ENCODE measurements at places on chromosomes 16 and 17.
A peak's percentile ranks its signal among the peaks of the same experiment; 100 is the strongest.

GRCh38 chr17:9729034-9729650 lies 62.2 kb downstream of the DHRS7C start:
- DNase-seq: no peak

GRCh38 chr16:83680980-83681379 lies 126.8 kb upstream of the HSBP1 start:
- DNase-seq: no peak

DNA sequence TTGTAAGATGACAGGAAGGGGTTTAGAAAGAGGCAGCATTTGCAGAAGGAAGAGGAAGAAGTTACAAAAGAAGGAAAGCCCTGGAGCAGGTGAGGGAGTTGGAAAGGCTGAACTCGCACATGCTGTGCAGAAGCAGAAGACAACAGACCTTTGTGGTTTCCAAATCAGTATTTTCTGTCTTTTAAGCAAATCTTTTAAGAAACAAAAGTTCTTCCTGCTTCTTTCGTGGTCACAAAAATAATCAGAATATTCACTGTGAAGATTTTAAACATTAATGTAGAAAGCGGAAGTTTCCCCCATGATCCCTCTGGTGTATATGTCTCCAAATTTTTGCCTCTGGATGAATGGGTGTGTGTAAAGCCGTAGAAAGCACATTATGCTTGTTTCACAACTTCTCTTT lies 25.8 kb downstream of the ZNRF1 start:
- DNase-seq: no peak

GRCh38 chr17:2136241-2136640 lies 81.3 kb downstream of the HIC1 start:
- no peak for DNase-seq

GRCh38 chr17:42182927-42183734 lies 2.1 kb downstream of the HCRT start:
- no peak for DNase-seq

DNA sequence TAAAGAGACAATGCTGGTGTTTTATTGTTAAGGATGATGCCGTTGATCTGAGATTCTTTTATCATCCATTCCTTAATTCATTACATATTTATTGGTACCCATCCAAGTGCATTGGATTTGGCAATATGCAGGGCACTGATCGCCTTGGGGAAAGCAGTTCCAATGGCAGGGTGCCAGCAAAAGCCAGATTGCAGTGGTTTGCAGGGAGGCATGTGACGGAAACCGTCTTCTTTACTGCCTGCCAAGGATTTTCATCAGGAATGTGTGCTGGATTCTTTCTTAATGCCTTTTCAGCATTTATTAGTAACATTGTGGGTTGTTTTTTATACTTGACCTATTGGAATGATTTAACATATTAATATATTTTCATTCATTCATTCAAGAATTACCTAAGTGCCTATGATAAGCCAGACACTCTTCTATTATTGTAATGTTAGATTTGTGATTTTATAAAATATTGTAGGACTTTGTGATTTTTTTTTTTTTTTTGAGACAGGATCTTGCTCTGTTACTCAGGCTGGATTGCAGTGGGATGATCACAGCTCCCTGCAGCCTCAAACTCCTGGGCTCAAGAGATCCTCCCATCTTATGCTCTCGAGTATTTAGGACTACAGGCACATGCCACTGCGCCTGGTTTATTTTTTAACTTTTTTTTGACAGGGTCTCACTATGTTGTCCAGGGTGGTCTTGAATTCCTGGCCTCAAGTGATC lies 93.4 kb upstream of the TNRC6A start:
- DNase-seq: no peak

DNA sequence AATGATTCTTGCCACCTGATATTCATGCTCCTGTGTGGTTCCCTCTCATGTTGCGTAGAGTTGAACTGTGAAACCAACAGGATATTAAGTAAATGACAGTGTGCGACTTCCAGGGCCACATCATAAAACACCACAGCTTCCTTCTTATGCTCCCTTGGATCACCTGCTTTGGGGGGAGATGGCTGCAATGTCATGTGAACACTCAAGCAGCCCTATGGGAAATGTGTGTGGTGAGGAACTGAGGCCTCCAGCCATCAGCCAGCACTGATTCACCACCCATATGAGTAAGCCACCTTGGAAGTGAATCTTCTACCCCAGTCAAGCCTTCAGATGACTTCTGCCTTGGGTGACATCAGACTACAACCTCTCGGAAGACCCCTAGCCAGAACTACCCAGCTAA lies 427.5 kb downstream of the UTP18 start:
- no peak for DNase-seq

- no peak for DNase-seq
These were observed 436 bp upstream of the BRIP1 start for GRCh38 chr17:61863801-61864126.

- DNase-seq: no peak
These were observed 5.7 kb upstream of the CISD3 start for GRCh38 chr17:38724337-38724988.

DNA sequence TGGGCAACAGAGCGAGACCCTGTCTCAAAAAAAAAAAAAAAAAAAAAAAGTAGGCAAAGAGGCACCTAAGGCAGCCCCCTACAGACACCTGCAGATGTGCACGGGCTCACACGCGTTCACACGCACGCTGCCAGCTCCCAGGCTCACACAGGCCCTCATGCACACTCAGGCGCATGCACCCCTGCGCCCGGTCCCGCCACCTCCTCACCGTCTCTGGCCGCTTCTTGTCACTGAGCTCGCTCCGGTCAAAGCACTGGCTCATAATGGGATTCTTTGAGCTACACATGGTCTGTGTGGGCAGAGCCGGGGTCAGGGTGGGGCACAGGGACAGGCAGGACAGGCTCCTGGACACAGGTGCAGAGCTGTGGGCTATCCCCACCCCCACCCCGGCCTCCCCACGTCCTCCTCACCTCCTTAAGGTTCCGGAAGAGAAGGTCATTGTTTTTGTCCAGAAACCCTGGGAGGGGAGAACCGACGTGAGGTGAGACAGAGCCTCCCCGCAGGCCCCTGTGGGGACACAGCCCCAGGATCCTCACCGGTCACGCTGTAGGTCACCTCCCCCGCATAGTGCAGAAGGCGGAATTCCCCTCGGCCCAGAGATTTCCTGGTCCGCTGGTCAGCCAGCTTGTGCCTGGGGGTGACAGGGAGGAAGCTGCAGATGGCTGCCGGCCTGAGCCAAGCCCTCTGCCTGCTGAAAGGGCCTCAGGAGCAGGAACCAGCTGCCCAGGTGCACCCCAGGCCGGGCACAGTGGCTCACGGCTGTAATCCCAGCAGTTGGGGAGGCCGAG lies 17.9 kb downstream of the MYO1C start:
- no peak for DNase-seq

GRCh38 chr17:57874434-57875289 lies 24.8 kb upstream of the MRPS23 start:
- DNase-seq: peak; percentile 64

GRCh38 chr16:47716571-47716970 lies 255.4 kb downstream of the PHKB start:
- DNase-seq: no peak

- DNase-seq: no peak
These were observed 58.4 kb downstream of the EPN2 start for GRCh38 chr17:19295473-19296135.

DNA sequence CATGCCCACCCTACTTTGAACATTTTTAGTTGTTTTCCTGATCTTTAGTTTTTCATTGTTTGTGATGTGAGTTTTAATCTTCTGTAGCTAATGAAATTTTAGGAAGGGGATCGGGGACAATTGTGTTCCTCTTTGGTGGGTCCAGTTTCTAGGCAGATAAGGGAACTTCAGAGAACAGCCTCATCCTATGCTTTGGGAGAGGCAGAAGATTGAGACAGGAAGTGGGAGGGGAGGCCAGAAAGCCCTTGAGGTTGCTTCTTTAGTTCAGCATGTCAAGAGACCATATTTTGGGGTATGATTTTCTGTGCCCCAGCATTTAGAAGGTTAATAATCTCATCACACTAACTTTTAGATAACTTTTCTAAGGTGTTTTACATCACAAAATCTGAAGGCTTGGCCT lies 191.0 kb downstream of the TANC2 start:
- DNase-seq: no peak

GRCh38 chr16:10850478-10850850 lies 26.5 kb upstream of the CIITA start:
- DNase-seq: no peak

DNA sequence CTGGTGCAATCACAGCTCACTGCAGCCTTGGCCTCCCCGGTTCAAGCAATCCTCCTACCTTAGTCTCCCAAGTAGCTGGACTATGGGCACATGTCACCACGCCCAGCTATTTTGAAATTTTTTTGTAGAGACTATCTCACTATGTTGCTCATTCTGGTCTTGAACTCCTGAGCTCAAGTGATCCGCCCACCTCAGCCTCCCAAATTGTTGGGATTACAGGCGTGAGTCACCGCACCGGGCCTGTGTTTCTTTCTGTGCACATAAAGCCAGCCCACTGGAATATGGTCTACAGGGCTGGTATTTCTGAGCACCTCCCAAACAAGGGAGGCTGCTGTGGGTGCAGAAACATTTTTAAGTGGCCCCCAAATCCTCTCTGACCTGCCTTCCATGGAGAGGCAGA lies 8.4 kb downstream of the TMEM95 start:
- DNase-seq: no peak

GRCh38 chr16:65122724-65123395 lies 997 bp upstream of the CDH11 start:
- no peak for DNase-seq

GRCh38 chr16:85610059-85610445 lies 3.1 kb upstream of the GSE1 start:
- no peak for DNase-seq

GRCh38 chr16:49161191-49161590 lies 120.4 kb downstream of the CBLN1 start:
- no peak for DNase-seq

- DNase-seq: no peak
These were observed 74.4 kb downstream of the METRNL start for GRCh38 chr17:83153681-83154310.

DNA sequence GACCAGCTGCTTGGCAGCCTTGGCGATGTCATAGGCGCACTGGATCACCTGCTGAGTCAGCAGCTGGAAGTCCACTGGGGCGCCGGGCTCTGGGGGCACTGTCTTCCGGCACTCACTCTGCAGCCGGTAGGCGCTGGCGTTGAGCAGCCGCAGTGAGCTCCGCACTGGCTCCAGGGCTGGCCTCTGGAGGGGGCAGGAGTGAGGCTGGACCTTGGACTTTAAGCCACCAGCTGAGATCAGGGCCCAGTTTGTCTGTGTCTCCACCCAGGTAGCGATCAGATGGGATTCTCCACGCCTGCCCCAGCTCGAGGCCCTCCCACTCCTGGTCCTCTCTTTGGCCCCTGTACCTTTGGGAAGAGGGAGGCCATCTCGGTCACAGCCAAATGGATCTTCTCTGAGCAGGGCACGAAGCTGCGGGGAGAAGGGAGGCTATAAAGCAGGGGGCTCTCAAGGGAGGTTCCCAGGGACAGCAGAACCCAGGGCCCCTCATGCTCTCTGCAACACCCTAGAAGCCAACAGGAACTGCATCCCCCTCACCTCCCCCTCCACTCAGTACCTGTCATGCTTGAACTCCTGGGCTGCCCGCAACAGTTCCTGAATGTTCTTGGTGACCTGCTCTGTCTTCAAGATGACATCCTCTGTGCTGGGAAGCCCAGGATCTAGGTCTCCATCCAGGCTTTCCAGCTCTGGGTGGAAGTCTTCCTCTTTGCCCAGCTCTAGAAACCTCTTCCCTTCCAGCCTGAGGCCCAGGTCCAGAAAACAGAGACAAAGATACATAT lies 6.4 kb downstream of the TP53I13 start:
- peak; percentile 20 for DNase-seq

DNA sequence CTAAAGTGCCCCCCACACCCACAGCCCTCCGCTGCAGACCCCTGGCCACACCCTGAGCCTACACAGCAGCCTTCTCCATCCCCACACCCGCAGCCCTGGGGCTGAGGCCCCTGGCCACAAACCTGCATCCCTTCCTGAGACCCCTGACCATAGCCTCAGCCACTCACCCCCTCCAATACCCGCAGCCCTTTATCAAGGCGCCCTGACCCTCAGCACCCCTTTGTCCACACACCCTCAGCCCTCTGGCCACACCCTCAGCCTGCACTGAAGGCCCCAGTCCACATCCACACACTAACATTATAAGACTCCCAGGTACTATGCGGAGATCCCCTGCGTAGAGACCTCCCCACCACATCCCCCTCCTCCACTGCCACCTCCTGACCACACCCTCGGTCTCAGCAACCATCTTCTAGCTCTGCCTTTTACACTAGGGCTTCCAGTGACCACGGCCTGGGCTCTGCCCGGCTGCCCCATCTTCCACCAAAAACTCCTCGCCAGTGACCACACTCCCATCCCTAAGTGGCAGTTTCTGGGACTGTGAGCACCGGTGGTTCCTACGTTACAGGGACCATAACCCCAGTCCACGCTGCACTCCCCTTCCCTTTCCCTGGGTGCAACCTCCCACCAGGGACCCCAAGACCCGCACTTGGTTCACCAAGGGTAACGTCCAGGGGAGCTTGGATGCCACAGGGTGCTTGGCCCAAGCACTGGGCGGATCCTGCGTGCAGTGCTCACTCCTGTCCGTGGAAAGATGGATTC lies 818 bp downstream of the TPPP3 start:
- peak; percentile 23 for DNase-seq

GRCh38 chr17:65750166-65750565 lies 188.7 kb upstream of the AXIN2 start:
- no peak for DNase-seq

DNA sequence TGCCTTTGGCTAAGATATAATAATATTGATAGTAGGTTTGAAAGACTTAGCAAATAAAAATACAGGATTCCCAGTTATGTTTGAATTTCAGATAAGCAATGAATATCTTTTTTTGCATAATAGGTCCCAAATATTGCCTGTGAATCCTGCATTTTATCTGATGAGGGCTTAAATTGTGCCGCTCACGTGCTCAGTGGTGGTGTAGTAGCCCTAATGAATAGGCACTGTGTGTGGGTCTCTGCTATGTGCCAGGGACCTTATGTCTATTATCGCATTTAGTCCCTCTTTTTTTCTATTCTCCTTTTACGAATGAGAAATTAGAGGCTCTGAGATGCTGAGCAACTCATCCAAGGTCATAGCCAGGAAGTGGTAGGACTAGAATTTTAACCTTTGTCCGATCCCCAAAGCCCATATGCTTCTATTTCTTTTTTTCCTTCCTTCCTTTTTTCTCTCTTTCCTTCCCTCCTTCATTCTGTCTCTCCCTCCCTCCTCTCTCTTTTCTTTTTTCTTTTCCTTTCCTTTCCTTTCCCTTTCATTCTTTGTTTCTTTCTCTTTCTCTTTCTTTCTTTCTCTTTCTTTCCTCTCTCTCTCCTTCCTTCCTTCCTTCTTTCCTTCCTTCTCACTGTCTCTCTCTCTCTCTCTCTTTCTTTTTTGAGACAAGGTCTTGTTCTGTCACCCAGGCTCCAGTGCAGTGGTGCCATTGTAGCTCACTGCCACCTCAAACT lies 47.2 kb downstream of the RGS9 start:
- DNase-seq: no peak

All from activated T-cell treated with anti-CD3 and anti-CD28 coated beads, Interleukin-2, amount 50 U/mL, for 24 hours (primary cell).